Amygdala (tissue), 56 donors: ENCODE measurements at places on chromosomes 12 and 14.

DNA sequence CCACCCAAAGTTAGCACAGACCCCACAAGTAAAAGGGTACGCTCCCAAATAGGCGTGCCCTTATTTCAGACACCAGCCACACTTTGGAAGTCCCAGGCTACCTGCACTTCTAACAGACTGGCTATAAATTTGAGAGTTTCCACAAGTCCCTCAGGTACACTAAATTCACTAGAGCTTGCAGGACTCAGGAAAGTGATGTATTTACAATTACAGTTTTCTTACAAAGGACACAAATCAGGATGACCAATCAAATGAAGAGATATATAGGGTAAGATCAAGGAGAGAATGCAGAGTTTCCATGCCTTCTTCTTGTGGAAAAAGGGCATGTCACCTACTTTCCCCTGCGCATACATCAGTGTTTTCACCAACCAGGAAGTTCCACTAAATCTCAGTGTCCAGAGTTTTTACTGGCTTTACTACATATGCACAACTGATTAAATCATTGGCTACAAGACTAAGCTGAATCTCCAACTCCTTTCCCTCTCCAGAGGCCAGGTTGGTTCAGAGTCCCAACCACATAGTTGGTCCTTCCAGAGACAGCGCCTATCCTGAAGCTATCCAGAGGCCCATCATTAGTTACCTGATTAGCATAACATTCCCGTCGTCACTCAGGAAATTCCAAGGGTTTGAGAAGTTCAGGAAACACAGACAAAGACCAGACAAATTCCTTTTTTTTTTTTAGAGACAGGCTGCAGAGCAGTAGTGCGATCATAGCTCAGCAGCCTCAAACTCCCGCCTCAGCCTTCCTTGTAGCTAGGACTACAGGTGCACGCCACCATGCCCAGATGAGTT lies 84.2 kb downstream of the DENND5B start:
- no peak for DNase-seq

DNA sequence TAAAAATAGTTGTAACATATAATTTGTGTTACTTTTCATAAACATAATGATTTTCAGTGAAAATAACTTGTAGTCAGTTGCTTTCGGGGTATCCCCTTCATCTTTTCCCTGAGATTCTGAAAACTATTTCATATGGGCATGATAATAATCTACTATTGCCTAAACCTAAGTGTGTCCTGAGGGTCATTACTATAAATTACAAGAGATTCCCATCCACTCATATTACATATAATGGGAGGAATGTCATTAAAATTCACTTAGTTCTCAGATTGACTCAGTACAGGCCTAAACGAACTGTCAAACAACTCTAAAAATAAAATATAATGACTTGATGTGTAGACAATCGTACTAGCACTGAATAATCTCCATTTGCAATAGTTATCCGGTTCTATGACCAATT lies 72.7 kb downstream of the PTPRR start:
- no peak for DNase-seq

DNA sequence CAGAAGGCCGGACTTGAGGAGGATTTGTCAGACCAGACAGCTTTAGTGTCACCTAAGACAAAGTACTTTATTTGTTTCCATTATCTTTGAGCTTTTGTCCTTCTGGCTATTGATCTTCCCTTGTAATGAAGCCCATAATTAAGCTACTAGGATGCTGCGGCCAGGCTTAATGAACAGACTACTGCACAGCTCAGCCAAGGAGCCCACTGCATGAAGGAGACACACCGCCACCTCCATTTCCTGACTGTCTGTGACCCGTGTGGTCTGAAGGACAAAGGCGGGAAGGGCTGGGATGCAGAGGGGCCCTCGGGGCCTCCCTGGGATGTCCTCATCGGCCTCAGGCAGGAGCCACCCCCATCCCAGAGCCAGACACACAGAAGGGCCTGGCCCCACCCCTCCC lies 31.0 kb upstream of the GALNT9 start:
- DNase-seq, result no peak

GRCh38 chr12:6182279-6182898 lies 17.8 kb upstream of the CD9 start:
- no peak for DNase-seq

- DNase-seq, result no peak
Measured at GRCh38 chr12:109473006-109473405, 4.1 kb downstream of the KCTD10 start.

- DNase-seq, result no peak
Measured at GRCh38 chr12:98126637-98127335, 388.6 kb upstream of the TMPO start.

- no peak for DNase-seq
Measured at GRCh38 chr12:49010092-49010668, 8.4 kb downstream of the PRKAG1 start.

- no peak for DNase-seq
Measured at GRCh38 chr12:8911606-8912268, 2.6 kb upstream of the PHC1 start.

- no peak for DNase-seq
Measured at GRCh38 chr12:82144505-82144904, 213.7 kb downstream of the CCDC59 start.

- DNase-seq, result no peak
Measured at GRCh38 chr12:28585146-28585545, 394.9 kb downstream of the CCDC91 start.

DNA sequence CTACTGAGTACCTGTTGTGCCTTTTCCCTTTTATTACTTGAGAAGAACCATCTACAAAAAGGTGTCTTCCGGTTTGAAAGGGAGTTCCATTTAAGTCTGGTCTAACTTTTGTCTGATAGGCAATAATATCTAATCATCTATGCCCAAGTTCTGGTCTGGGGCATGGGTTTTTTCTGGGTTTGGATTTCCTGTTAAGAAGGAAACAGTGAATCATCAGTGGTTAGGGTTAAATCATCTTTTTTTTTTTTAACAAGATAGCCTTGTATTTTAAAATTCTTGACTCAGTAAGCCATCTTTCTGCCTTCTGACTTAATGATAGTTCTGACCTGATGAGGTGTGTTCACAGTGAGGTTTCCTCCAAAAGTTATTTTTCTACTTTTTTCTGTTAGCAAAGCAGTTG lies 29.3 kb upstream of the CPNE8 start:
- DNase-seq, result no peak

- DNase-seq, result no peak
Measured at GRCh38 chr14:53001787-53002378, 51.0 kb upstream of the FERMT2 start.

DNA sequence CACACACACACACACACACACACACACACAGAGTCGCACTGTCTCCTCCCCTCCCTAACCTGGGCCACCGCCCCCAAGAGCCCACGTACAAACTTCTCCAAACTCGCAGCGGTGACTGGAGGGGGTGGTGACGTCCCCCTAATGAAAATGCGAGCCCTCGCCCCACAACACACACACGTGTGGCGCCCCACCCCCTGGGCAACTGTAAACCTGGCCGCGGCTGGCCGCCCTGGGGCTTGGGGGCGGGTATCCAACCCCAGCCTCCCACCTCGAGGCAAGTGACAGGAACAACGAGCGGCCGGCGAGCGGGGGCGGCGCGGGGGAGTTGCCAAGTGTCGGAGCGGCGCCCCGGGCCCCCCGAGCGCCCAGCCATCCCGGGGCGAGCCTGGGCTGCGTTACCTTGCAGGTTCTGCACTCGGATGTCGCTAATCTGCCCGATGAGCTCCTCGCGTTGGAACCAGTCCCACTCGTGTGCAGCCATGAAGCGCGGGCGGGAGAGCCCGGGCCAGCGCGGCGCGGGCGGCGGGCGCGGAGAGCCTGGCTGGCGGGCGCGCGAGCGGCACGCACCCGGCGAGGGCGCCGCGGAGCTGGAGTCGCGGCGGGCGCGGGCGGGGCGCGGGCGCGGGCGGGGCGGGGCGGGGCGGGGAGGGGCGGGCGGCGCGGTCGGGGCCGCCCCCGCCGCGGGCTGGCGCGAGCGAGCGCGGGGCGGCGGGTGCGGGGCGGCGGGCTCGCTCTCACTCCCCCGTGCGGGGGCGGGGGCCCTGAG lies at the start of gene CLMN:
CLMN (minus strand) TSS at position 597 of the 766 bp plus-strand sequence; CDS start at position 481, 116 bp downstream.
- DNase-seq, result no peak

GRCh38 chr12:46147144-46147543 lies 121.7 kb downstream of the SLC38A1 start:
- no peak for DNase-seq

- no peak for DNase-seq
Measured at GRCh38 chr12:104763168-104763805, 194.8 kb downstream of the SLC41A2 start.

GRCh38 chr12:118237908-118238307 lies 102.0 kb downstream of the PEBP1 start:
- no peak for DNase-seq

DNA sequence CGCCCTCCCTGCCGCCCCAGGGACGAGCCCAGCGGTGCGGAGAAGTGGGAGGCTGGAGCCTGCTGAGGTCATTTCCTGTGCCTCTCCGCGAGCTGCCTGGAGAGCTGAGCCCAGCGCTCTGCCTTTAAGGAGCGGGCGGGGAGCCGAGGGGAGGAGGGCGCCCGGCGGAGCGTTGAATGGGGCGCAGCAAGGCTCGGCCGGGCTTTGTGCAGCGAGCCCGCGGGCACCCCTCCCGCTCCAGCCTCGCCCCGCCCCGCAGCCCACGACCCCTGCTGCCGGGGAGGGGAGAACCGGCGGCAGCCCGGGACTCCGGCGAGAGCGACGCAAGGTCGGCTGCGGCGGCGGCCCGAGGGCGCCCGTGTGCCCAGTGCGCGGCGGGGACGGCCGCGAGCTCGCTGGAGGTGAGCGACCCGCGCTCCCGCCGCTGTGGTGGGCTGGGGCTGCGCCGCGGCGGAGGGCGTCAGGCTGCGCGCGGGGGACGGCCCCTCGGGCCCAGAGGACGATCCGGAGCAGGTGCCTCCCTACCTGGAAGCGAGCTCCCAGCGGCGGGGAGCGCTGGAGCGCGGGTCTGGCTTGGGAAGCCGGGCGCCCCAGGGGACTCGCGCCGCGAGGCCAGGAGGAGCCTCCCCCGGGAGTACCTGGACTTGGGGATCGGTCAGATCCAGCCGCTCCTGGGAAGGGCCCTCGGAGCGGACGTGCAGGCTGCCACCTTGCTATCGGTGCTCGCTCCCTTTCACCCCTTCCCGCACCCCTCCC lies at the start of gene PLEKHH1:
PLEKHH1 (plus strand) TSS at position 293 of the 756 bp plus-strand sequence. CDS start 8,578 bp downstream, outside the sequence.
- peak; percentile 88 for DNase-seq

DNA sequence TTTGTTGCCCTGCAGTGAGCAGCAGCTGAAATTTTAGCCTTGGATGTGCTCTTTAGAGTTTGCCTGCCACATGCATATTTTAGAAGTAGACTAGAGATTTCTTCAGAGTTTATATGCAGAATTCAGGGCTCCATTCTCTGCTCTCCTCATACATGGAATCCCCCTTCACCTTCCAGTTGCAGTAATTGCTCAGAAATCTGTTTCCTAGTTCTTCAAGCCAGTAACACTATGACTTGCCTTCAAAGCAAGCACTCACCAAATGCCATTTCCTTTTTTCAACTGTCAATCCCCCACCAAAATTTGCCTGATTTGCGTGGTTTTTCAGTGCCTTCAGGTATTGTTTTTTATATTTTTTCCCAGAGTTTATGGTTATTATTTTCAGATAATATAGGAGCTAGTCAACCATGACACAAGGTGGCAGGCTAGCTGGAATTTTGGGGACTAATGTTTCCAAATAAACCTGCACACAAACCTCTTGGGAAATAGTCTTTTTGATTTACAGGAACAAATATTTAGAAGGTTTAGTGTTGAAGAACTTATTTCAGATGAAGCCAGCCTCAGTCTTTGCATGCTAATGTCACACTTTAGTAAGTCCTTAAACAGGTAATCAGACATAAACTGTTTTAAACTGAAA lies 79.2 kb downstream of the ASCL1 start:
- DNase-seq, result no peak

- DNase-seq, result no peak
Measured at GRCh38 chr14:52694761-52695480, 437 bp downstream of the ERO1A start.

GRCh38 chr14:54854181-54854580 lies 48.4 kb downstream of the GCH1 start:
- no peak for DNase-seq

DNA sequence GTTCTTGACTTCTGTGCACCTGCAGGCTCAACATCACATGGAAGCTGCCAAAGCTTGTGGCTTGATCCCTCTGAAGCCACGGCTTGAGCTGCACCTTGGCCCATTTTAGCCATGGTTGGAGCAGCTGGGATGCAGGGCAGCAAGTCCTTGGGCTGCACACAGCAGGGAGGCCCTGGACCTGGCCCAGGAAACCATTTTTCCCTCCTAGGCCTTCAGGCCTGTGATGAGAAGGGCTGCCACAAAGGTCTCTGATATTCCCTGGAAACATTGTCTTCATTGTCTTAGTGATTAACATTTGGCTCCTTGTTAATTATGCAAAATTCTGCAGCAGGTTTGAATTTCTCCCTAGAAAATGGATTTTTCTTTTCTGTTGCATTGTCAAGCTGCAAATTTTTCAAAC lies 394.1 kb upstream of the FAR2 start:
- no peak for DNase-seq

- peak; percentile 32 for DNase-seq
Measured at GRCh38 chr12:123270214-123271000, 1.2 kb downstream of the CDK2AP1 start.

GRCh38 chr14:92898566-92899131 lies 24.3 kb upstream of the CHGA start:
- DNase-seq, result no peak

DNA sequence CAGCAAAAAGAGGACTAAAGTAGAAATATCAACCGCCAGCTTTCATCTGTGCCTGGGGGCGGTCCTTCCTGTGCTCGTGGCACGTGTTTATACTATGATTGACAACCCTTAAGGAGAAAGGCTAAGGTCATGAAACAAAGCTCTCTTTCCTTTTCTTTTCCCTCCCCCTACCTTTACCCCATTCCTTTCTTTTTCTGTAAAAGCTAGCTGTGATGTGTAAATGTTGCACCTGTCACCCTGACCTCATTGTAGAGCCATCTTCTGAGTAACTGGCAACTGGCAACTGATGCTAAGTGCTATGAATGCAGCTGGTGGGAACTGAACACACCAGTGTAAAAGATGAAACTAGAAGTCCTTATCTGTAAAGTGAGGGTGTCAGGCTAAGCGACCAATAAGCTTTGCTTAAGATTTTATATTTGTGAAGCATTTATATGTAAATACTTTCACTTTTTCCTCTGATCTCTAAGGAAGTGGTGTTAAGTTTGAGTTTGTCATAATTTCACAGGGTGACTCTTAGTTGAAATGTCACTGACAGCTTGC lies 102.8 kb upstream of the BCAT1 start:
- DNase-seq, result no peak

- no peak for DNase-seq
Measured at GRCh38 chr12:66014818-66015217, 115.7 kb downstream of the LLPH start.

DNA sequence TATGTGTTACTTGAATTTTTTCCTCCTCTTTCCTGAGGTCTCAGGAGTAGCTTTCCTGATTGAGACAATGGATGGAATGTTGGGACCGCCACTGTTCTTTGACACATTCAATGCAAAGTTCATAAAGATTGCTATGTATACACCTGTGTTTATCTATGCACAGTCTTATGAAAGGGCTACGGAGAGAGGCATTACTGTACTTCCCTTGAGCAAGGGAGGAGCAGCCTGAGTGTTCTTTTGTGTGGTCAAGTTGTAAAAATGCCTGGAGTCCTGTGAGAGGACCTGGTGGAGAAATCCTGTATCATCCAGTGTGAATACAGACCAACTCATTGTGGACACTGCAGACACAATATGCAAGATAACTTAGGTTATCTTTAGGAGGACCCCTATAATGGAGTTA lies 1.2 kb downstream of the SRGAP1 start:
- DNase-seq, result no peak

GRCh38 chr14:68897559-68898155 lies 81.4 kb downstream of the ACTN1 start:
- no peak for DNase-seq

GRCh38 chr12:57258977-57259970 lies 8.3 kb upstream of the STAC3 start:
- DNase-seq, result no peak
